ENCODE measurements at places on chromosomes 7 and 10. TPM values are rescaled to one million over a fixed set of nuclear protein-coding genes. Genes with fewer than 3 reads are reported as not detected.

DNA sequence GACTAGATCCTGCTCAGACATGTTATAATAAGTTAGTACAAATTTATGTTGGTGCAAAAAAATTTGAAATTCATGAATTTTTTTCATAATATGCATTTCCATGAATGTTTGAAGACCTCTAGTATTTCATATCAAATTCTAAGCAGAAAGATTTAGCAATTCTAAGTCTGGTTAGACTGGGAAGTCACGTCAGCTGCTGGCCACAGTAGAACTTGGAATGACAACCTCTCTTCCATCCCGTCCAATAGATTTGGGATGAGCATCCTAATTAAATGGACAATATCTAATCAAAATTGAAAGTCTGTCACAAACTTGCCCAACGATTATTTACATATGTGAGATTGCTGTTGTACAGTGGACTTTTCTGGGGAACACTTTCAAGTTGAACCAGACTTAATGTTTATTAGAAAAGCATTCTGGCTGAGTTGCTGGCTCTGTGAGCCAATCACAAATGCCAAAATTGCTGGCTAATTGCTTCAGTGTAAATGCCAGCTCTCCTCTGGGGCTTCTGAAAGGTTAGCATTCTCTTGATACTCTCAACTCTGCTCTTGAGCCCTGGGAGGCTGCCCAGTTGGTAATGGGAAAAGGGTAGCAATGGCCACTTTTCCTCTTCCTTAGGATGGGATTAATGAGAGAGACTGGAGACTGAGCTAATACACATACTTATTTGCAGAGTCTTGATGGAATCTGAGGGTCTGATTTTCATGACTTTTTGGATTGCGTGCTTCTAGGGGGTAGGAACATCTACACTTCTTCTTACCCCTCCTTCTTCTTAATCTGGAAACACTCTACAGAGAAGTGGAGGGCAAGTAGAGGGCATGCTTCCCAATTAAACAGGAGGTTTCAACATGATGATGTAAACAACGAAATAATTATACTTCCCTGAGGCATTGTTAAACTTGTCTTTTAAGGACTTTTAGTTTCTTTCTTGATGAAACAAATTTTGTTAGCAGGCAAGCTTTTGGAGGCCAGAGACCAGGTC lies 253.5 kb downstream of the BAMBI start:
- no peak overlapping the region for H3K4me3 ChIP-seq
- no peak overlapping the region for H3K27ac ChIP-seq
- no peak for DNase-seq
- no peaks in the 10 kb centered on the region for H3K36me3 ChIP-seq
- H3K27me3 ChIP-seq, result no peaks in the 10 kb centered on the region

DNA sequence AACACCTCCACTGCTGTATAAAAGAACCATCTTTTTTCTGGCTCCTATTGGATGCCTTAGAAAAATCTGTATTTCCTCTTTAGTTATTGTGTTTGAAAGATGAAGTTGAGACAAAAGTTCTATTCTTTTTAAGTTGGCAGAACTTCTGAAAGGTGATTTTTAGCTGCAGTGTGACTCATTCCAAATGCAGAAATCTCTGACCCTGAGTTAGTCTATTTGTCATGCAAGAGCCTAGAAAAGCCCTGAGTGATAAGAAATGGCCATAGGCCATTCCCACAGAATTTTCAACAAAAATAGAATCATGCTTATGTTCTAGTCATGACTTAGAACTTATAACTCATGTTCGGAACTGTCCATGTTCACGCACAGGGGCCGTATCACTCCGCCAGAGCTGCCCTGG lies 89.1 kb downstream of the EGFR start:
- no peak overlapping the region for H3K4me3 ChIP-seq
- H3K4me1 ChIP-seq, result peaks cover 7% of the 10 kb centered on the region
- no peak for DNase-seq

- DNase-seq, result no peak
- no peak overlapping the region for H3K27ac ChIP-seq
- H3K4me3 ChIP-seq, result no peak overlapping the region
- H3K4me1 ChIP-seq, result 0 out of 2 replicates have a peak, but pooled peaks cover 4% of the 10 kb centered on the region
- no peaks in the 10 kb centered on the region for H3K36me3 ChIP-seq
- no peaks in the 10 kb centered on the region for H3K27me3 ChIP-seq
Observed at GRCh38 chr7:112888781-112889180, 98.6 kb upstream of the TMEM168 start.

- H3K27me3 ChIP-seq, result no peaks in the 10 kb centered on the region
- peaks cover 16% of the 10 kb centered on the region for H3K4me1 ChIP-seq
- H3K4me3 ChIP-seq, result no peak overlapping the region
- no peak for DNase-seq
Observed at GRCh38 chr10:78808736-78809367, 259.9 kb upstream of the ZMIZ1 start.

- H3K27ac ChIP-seq, result no peak overlapping the region
- no peak overlapping the region for H3K4me3 ChIP-seq
- H3K27me3 ChIP-seq, result no peaks in the 10 kb centered on the region
- no peaks in the 10 kb centered on the region for H3K4me1 ChIP-seq
- DNase-seq, result no peak
- no peaks in the 10 kb centered on the region for H3K36me3 ChIP-seq
Observed at GRCh38 chr7:45874408-45875131, 1.7 kb upstream of the CCDC201 start.

GRCh38 chr10:122878799-122879338 lies 512 bp downstream of the FAM24B start:
- DNase-seq, result no peak
- peak overlapping the region; percentile 52 for H3K4me3 ChIP-seq
- peak overlapping the region; percentile 90 for H3K27ac ChIP-seq
- no peaks in the 10 kb centered on the region for H3K27me3 ChIP-seq

DNA sequence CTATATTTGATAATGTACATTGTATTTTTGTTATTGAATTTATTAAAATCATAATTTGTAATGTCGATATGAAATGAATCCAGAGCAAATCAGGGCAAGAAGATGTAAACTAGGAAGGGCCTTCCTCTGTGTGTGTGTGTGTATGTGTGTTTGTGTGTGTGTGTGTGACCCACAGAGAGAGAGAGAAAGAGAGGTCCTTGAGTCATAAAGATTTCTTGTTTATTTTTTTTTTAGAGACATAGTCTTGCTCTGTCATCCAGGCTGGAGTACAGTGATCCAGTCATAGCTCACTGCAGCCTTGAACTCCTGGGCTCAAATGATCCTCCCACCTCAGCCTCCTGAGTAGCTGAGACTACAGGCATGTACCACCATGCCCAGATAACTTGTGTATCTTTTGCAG lies 50.7 kb downstream of the INPP5F start:
- no peaks in the 10 kb centered on the region for H3K36me3 ChIP-seq
- no peaks in the 10 kb centered on the region for H3K27me3 ChIP-seq
- H3K4me1 ChIP-seq, result no peaks in the 10 kb centered on the region
- no peak overlapping the region for H3K4me3 ChIP-seq
- H3K27ac ChIP-seq, result no peak overlapping the region

- H3K4me3 ChIP-seq, result no peak overlapping the region
- no peaks in the 10 kb centered on the region for H3K36me3 ChIP-seq
- H3K27me3 ChIP-seq, result no peaks in the 10 kb centered on the region
- DNase-seq, result no peak
- H3K4me1 ChIP-seq, result no peaks in the 10 kb centered on the region
Observed at GRCh38 chr10:113476191-113476590, 76.7 kb upstream of the HABP2 start.

The CARD11 gene
- total RNA-seq, result 5.4 TPM

The FKBP6 gene
- total RNA-seq, result not detected

The PAPSS2 gene
- total RNA-seq, result 4.3 TPM

The PAX4 gene
- total RNA-seq, result not detected
